CD4-positive, CD25-positive, alpha-beta regulatory T cell (primary cell): ENCODE measurements at places on chromosomes 13 and 19. TPM values are rescaled to one million over a fixed set of nuclear protein-coding genes. Genes with fewer than 3 reads are reported as not detected.

CEACAM3 gene
- polyA plus RNA-seq: not detected

MBD3L2 gene
- polyA plus RNA-seq: not detected

ZNF880 gene
- polyA plus RNA-seq: 28.8 TPM

ZGLP1 gene
- 0.32 TPM for polyA plus RNA-seq

COMP gene
- not detected for polyA plus RNA-seq

IL27RA gene
- polyA plus RNA-seq: 73.5 TPM

DNA sequence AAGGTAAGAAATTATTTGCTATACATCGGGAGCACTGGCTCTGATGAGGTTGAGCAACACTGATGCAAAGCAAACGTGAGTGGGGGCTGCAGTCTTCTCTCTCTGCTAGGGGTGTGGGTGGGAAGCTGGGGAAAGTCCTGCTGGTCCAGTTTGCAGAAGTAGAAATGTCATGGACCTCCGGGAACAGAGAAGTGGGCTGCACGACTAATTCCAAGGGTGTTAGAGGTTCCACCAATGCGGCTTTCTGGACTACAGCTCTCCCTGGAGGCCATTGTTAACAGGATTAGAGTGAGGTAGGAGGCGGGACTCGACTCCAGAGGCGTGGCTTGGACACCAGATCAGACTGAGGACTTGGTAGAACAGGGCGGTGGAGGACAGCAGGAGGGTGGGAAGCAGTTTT, 5.7 kb upstream of the FBXO27 start:
- DNase-seq: no peak

DNA sequence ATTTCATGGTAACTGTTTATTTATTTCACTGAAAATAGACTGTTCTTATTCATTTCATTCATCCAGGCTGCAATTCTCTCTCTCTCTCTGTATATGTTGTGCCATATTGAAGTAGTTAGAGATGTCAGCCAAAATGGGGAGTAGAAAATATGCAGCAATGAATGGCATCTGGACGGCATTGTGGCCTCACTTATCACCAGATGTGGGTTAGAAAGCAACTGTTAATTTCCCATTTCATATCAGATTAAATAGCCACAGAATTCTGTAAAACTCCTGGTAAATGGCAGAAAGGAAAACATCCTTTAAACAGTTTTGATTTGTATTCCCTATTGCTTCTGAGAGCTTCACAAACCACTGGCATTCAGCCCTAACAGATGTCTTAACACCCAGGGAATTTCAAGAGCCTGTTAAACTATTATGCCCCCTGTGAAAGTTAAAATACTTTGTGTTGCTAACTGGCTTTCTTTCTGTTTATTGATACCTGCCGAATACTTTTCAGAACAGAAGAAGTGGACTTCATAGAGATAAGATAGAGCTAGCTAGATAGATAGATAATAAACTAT, 1763.3 kb upstream of the MIR17HG start:
- DNase-seq: no peak

DNA sequence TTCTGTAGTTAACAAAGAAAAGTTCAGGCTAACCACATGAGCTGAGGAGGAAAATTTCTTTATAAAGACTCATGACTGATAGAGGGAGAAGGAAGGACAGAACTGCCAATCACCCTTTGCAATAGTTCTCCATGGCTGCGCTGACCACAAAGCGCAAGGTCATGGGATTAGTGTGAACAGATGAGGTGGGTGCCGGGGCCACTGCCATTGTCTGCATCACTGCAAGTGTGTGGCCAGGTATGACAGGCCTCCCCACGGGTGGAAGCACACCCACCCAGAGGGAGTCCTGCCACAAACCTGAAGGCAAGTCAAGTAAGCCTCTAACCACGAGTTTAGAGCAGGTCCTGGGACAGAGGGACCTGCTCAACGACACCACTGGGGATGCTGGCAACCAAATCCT, 128.1 kb downstream of the TUBA3C start:
- no peak for DNase-seq

DNA sequence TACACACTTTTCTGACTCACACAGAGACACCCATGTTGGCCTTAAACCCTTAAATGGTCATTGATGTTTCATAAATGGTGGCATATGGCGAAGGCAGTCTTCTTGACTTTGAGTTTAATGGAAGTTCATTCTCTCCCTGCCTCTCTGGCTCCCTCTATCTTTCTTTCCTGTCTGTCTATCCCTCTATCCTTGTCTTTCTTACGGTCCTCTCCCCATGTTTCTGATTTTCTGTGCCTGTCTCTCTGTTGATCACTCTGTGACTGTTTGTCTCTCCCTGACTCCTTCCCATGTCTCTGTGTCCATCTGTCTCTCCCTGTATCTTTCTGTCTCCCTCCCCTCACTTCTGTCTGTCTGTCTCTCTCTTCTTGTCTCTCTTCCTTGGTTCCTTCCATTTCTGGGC, 43.2 kb upstream of the SHKBP1 start:
- no peak for DNase-seq

DNA sequence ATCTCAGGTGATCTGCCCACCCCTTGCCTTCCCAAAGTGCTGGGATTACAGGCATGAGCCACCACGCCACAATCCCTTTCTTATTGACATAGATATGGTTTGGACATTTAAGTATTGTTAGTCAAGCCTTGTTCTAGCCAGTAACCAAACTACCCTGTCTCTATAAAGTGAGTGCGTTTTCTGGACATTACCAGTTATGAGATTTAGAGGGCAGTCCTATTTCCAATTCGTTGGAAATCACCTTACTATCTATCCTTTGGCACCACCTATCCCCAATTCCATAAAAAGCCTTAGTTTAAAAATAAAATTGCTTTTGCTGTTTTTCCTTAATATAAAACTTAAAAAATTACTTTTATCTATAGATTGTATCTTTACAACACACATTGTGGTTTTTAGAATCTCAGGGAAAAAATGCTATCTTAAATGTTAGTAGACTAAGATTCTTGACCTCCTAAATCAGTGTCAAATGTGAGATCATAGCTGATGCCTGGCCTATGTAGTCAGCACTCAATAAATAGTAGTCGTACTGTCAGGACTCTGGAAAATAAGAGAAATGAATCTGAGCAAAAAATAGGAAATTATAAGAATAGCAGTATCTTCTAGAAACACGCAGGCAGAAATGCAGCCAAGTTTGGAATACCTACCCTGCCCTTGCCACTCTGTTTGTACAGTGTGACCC, 57.0 kb downstream of the NUFIP1 start:
- no peak for DNase-seq

- DNase-seq: no peak
These were observed 13.3 kb downstream of the PDX1 start for GRCh38 chr13:27933118-27933517.

- no peak for DNase-seq
These were observed 104.9 kb downstream of the CACNA1A start for GRCh38 chr19:13401388-13401787.

DNA sequence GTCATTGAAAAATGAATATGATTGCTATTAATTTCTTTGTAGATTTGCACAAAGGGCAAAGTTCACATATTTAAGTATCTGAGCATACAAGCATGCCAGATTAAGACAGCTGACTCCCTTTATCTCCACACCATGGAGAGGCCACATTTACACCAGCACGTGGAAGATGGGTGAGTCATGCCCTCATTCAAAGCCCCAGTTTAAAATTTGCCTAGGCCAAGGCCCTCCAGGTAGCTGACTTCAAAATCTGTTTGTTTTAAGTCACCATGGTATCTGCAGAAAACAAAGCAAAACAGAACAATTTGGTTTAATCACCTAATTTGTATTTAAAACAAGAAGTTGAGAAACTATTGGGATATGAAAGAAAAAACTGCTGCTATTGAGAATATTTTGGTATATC, 109.2 kb downstream of the ESD start:
- DNase-seq: no peak

GRCh38 chr19:41903193-41903953, 20.4 kb downstream of the ARHGEF1 start:
- DNase-seq: no peak

- DNase-seq: no peak
These were observed at the start of gene IGFL3 for GRCh38 chr19:46124638-46125115. IGFL3 (minus strand) TSS chr19:46124688; CDS start chr19:46124649, 39 bp downstream.
